ENCODE measurements at places on chromosomes 11 and 22.

GRCh38 chr11:31326470-31327148 lies 42.9 kb downstream of the DCDC1 start:
- DNase-seq = no peak

GRCh38 chr11:12126344-12127019 lies 16.1 kb downstream of the MICAL2 start:
- no peak for DNase-seq

- no peak for DNase-seq
These were observed 22.3 kb upstream of the GLYATL2 start for GRCh38 chr11:58866788-58867187.

GRCh38 chr11:64239662-64240434 lies 1.0 kb upstream of the FKBP2 start:
- no peak for DNase-seq
